Right renal cortex interstitium (tissue), 3 donors: ENCODE measurements at places on chromosomes 1 and 21. TPM values are rescaled to one million over a fixed set of nuclear protein-coding genes. Genes with fewer than 3 reads are reported as not detected.

The FOXD3 gene
- polyA plus RNA-seq = 0.12 TPM

The VWA1 gene
- 39.8 TPM for polyA plus RNA-seq

DNA sequence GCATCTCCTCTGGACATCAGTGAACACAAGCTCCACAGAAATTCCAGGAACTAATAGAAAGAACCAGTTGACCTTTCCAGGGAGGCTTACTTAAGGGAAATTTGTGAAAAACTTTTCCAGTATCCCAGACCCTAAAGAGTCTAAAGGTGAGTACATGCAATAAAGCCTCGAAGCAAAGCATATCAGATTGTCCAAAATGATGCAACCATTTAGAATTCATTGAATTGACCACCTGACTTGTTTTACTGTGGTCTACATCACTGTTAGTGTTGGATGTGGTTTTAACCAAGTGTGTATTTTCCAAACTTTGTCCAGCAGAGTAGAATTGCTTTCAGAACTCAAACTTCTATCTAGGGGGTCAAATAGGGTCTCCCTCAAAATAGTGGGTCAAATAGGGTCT, 76.3 kb upstream of the TIAM1 start:
- no peak for DNase-seq

- DNase-seq = no peak
These were observed 23.1 kb upstream of the RGS4 start for GRCh38 chr1:163046071-163046470.

GRCh38 chr1:157117527-157118057, 18.0 kb upstream of the ETV3L start:
- no peak for DNase-seq

DNA sequence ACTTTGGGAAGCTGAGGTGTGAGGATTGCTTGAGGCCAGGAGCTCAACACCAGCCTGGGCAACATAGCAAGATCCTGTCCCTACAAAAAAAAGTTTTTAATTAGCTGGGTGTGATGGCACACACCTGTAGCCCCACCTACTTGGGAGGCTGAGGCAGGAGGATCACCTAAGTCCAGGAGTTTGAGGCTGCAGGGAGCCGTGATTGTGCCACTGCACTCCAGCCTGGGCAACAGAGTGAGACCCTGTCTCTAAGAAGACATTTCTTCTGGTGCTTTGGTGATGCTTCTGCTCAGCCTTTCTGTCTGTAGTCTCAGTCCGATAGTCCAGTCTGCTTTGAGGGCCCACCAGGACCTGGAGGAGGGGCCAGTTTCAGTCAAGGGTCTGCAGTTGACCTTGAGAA, 8.3 kb downstream of the PGD start:
- DNase-seq = no peak

- DNase-seq = no peak
These were observed 322.7 kb downstream of the ZNF326 start for GRCh38 chr1:90317628-90318027.

GRCh38 chr1:47677241-47677940, 239.5 kb downstream of the FOXD2 start:
- DNase-seq = no peak
